ENCODE measurements at places on chromosomes 5 and 9.

DNA sequence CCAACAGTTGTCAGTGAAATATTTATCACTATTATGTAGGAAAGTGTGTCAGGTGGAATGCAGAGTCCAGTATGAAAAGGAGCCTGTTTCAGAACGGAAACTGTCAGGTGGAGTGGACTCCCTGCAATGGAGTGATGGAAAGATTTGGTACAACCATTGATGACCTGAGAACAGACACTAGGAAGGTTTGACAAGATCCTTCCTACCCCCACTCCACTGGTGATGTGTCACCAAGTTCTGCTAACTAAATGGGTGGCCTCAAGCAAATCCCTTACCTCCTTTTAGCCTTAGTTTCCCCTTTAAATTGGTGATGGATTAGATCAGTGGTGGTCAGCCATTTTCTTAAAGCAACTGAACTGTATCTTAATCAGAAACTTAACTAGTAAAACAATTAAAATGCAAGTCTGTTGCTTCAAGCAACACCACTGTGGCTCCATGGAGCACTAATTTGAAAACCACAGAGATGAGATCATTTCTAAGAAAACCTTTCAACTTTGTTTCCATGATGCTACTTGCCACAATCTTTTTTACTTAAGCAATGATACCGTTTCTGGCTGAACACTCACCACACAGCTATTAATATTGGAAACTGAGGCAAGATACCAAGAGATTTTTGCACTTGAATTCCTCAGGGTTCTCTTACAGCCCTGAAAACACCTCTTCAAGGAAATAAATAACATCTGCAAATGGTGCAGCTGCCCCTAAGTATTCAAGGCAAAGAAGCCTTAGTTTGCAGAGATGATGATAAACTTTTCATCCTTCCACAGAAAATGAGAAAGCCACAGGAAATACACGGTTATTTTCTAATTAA lies 140.6 kb downstream of the ERCC6L2 start:
- no peak for DNase-seq

GRCh38 chr5:138441221-138441620 lies 2.4 kb downstream of the REEP2 start:
- DNase-seq, result no peak

DNA sequence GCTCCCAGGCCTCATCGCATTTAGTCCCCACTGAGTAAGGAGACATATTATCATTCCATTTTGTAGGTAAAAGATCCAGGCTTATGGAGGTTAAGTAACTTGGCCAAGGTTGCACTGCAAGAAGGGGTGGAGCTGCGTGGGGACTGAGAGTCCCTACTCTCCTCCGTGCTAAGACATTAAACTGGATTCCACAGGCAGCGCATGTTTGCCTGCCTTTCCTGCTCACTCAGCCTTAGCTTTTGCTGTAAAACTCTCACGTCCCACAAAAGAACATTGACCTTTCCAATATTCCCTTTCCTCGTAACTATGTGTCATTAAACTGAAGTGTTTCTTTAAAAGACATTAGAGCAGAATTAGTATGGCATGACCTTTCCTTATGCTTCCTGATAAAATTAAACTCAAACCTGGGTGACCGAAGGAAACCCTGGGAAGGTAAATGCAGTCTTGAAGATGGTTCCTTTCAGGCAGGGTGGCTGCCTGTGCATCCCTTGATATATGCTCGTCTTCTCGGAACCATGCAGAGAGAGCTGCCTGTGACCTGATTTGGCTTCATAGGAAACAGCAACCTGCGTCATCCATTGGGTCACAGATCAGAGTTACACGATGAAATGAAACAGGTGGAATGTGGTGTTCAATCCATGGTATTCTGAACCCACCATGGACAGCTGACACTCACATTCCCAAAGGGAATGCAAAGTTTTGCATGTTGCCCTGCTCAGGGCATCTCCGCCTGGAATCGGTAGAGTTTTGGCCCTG lies 85.9 kb downstream of the TMEM252 start:
- DNase-seq, result no peak

DNA sequence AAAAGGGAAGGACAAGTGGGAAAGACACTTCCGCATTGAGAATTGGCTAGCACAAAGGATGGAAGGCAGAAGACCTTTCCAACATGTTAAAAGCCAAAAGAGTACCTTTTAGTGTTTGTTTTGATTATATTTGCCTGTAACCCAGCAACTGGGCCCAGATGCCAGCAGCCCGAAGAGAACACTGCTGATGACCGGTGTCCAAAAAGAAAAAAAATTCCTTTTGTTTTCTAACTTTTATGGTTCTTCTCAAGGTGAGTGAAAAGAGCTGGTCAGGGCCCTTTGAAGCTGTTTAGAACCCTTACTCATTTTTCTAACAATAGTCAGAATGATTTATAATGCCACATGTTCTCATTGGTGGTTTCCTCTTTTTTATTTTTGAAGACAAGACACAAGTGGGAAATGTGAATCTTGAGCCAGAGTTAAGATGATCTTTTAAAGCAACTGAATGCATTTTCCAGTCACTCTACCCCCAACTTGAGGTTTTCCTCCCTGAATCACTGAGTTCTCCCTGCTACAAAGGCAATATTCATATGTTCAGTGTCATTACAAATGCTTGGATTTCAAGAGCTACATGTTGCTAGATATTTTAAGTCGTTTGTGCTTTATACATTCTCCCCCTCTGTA lies 32.3 kb upstream of the ZNF462 start:
- DNase-seq, result no peak

DNA sequence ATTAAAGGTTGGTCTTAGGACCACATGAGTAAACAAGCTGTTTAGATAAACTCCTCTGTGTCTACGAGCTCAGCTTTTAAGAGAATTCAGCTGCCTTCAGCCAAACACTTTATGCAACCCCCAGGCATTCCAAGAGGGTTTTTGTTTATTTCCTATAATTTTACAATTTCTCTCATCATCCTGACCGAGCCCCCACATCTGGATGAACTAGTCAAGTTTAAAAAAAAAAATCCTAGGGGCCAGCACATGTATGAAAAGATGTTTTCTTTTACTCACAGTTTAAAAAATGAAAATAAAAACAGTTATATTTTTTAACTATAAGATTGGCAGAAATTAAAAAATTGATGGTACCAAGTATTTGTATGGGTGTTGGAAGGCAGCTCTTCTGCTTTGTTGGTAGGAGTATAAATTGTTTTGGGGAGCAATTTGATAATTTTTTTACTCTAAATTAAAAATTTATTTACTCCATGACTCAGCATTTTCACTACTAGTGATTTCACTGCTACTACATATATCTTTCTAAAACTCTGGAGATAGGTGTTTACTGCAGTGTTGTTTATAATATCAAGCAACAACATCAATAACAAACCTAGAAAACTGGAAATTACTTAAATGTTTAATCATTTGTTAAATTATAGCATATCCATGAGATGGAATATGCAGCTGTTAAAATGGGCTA lies 18.1 kb downstream of the YTHDC2 start:
- no peak for DNase-seq

GRCh38 chr9:116643691-116644090 lies 43.4 kb upstream of the TRIM32 start:
- DNase-seq, result no peak

GRCh38 chr9:116149844-116150243 lies 3.7 kb upstream of the PAPPA start:
- DNase-seq, result no peak

- DNase-seq, result no peak
Measured at GRCh38 chr9:35981699-35982098, 23.7 kb upstream of the OR2S2 start.

DNA sequence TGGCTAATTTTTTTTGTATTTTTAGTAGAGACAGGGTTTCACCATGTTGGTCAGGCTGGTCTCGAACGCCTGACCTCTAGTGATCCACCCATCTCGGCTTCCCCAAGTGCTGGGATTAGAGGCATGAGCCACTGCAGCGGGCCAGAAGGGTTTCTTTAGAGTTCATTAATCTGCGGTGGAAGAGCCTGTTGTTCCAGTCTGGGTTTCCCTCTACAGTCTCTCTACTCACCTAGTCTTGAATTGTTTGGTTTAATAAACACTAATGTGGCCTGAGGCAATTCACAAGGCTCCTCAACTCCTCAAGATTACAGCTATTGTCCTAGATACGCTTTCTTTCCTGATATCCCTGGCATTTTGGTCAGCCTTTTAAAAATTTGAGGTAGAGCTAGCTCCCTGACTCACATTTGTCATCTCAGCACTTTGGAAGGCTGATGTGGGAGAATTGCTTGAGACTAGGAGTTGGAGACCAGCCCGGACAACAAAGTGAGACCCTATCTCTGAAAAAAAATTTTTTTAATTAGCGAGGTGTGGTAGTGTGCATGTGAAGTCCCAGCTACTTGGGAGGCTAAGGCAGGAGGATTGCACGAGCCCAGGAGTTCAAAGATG lies 4.6 kb upstream of the SAR1B start:
- DNase-seq, result no peak

DNA sequence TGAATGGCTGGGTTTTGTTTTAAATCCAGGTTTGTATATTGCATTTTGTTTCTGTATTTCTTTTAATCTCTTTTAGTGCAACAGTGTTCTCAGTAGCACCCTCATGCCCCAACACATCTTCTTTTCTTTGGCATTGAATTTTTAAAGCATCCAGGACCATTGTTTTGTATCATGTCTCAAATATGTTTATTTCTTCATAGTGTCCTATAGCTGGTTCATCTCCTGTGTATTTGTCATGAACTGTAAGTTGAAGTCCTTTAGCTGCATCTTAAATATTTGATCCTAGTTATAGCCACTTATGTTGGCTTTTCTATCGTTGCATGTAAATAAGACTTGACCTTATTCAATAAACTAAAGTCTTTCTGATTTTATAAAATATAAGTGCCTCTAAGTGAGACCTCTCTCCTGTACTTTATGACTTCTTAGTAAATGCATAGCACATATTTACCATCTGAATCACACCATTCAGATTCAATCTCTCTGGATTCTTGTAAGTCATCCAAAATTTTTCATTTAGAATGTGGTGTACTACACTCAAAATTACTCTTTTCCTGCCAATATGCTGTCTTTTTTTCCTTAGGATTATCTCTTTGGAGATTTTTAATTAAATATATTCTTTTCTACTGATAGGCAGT lies 21.0 kb upstream of the ERCC6L2 start:
- DNase-seq, result no peak

- no peak for DNase-seq
Measured at GRCh38 chr5:118561971-118562370, 426.4 kb downstream of the DTWD2 start.

DNA sequence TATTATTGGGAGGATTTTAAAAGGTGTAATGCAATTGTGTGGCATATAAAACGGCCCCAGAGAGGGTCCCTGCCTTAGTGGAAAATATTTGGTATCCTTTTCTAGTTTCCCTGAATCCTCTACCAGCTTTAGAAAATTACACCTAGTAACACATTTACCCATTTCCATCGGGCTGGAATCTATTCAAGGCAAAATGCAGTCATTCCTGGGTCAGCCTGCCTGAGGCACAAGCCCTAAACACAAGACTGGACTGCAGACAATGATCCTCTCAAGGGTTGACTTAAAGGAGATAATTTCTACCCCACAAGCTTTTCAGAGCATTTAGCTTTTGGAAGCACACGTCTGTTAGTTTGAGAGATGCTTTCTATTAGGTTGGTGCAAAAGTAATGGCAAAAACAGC lies 124.4 kb upstream of the ADAMTSL1 start:
- no peak for DNase-seq

- DNase-seq, result no peak
Measured at GRCh38 chr5:157502143-157502647, 42.2 kb downstream of the NIPAL4 start.

DNA sequence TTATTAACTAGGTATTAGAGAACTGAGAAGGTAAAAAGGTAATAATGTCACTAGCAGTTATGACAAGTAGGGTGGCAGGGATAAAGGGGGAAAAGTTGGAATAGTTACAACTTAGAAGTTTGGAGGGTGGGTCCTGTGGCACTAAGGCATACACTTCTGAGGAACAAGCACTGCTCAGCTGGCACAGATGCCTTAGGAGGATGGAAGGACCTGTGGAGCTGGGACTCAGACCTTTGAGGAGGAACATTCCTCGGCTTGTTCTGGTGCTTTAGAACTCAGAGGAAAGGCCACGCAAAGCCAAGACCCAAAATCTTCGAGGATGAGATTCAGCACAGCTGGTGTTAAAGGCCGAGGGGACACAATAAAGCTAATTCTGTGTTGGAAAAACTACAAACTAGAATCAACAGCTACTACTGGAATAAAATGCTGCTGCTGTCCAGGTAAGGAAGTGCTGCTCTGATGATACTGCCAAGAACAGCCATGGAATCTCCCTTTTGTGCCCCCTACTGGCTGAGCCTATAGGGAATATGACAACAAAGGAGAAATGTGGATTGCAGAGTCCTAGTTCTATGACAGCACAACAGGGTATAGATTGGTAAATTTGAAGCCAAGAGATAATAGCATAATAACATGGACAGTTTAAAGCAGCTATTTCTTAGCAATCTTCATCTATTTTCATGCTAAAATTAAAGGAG lies 126.7 kb downstream of the SLC25A46 start:
- DNase-seq, result no peak

DNA sequence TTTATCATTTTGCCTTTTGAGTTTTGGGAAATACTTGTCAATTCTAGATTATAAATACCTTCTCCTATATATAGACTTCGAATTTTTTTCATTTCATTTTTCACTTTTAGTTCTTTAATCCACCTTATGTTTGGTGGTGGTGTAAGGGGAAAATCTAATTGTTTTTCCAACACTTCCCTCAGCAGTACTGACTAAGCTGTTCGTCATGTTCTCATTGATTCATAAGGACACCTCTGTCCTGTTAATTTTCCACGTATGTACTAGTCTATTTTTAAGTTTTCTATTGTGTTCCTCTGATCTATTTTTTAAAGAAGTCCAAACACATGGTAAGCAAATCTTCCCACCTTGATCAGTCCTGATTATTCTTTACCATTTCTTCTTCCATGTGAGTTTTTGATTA lies 254.2 kb downstream of the SYK start:
- DNase-seq, result no peak

DNA sequence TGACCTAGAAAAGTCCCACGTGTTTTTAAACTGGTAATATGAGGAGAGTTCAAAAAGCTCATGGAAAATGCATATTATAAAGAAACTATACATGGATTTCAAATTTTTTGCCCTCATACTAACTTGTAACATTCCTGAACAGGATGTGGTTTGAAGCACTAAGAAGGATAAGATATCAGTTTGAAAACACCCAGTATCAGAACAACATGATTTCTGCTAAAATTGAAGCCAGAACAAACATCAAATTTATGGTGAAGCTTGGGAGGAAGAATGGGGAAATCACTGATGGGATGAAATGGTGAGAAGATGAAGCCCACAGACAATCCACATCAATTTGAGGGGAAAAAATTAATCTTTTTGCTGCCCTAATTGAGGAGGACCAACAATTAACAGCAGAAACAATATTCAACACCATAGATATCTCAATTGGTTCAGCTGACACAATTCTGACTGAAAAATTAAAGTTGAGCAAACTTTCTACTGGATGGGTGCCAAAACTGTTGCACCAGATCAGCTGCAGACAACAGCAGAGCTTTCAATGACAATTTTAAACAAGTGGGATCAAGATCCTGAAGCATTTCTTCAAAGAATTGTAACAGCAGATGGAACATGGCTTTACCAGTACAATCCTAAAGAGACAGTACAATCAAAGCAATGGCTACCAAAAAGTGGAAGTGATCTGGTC lies 113.2 kb upstream of the SNX2 start:
- DNase-seq, result no peak

Data from activated CD8-positive, alpha-beta memory T cell treated with anti-CD3 and anti-CD28 coated beads, Interleukin-2, amount 50 U/mL, for 48 hours (primary cell).